ENCODE measurements at places on chromosomes 4 and X.

DNA sequence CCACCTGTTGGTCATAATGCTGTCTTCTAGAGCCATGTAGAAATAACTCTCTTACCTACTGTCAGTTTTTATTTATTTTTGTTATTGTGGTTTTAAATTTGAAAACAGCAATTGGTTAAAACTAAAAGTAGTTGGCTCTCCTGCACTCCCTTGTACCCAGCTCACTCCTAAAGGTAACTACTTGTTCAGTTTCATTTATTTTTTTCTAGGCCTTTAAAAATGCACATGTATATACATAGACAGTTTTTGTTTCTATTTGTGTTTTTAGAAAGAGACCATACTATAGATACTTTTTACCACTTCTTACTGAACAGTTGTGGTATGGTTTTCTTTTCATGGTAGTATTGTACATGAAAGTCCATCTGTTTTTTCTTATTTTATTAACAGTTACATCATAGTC is 16.8 kb downstream of the SMAD1 start:
- DNase-seq, result no peak

DNA sequence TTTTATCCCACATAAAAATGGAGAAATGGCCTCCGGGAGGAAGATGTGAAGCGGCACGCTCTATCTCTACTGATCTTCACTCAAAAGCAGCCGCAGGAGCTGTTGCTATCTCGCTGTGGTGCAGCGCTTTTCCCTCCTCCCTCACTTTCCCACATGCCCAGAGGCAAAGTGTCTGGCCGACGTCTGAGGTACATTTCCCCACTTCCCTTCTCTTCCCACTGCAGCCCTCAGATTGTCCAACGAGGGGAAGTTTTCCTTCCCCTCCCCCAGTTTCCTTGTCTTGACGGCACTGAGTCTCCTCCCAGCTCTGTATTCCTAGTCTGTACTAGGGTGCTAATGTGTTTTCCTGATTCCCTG is 660 bp upstream of the COL25A1 start:
- no peak for DNase-seq

DNA sequence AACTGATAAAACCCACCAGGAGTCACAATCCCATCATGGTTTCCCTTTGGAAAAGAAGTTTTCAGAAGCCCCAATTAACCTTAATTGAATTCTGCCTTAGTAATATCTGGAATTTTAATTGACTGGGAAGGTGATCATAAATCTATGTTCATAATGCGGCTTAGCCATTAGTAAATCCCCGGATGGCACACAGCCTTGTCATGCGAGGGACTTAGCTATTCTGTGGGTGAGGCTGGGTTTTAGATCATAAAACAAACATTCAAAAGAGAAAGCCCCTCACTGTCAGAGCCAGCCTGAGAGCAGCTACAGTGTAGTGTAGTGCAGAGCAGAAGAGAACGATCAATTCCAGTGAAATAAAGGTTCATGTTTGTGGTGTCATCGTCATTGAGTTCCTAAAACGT is 124.0 kb upstream of the NOCT start:
- DNase-seq, result no peak

DNA sequence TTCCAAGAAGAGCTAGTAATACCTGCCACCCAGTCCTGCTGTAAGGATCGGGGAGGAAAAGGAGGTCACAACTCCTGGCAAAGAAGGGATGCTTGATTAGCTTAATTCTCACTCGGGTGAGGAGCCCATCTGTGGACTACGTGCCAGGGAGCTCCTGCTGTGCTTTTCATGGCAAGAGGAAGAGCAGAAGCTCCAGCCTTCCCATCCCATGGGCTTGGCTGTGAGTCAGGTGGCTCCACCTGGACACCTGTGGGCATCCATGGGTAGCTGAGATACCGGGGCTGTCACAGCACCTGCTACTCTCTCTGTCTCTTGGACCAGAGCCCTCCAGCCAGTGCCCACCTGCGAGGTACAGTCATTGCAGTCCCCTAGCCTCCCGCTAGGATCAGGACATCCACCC is 18.0 kb downstream of the CLNK start:
- no peak for DNase-seq

DNA sequence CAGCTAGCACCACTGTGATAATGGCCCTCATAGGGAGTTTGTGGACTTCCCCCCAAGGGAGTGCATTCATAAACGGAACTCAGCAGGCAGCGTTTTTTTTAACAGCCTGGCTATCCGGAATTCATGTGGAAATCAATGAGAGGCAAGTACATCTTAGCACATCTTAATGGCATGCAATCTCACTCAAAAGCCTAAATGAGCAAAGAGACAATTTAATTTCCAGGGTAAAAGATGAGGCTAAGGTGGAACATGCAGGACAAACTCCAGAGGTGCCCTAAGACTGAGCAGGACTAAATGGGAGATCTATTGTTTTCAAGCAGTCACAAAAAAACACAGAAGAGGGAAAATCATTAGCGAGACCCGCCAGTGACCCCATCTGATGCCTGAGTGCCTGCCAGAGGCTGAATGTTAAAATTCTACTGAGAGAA is 243.5 kb upstream of the KCNIP4 start:
- no peak for DNase-seq

GRCh38 chrX:44980883-44981282 is 107.9 kb downstream of the KDM6A start:
- no peak for DNase-seq

DNA sequence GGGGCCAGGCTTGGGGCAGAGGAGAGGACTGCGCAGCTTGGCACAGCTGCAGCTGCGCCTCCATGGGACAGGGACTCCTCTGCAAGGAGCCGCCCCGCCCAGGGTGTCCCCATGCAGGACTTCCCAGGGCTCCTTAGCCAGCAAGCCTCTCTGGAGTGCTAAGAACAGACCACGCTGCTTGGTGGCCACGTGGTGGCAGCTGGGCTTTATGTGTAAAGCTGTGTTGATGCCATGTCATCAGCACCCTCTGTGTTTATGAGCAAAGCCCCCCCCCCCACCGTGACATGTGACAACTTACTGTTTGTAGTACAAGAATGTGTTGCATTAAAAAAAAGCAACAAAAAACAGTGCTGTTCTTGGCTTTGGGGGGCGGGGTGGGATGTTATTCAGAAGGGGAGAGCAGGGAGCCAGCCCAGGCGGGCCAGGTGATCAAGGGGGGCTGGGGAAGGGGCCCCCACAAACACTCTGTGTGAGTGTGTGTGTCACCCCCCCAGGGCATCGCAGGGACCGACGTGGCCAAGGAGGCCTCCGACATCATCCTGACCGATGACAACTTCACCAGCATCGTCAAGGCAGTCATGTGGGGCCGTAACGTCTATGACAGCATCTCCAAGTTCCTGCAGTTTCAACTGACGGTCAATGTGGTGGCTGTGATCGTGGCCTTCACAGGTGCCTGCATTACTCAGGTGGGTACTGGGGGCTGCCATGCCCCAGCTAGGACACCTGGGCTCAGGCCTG is 40.3 kb downstream of the ATP2B3 start:
- no peak for DNase-seq

DNA sequence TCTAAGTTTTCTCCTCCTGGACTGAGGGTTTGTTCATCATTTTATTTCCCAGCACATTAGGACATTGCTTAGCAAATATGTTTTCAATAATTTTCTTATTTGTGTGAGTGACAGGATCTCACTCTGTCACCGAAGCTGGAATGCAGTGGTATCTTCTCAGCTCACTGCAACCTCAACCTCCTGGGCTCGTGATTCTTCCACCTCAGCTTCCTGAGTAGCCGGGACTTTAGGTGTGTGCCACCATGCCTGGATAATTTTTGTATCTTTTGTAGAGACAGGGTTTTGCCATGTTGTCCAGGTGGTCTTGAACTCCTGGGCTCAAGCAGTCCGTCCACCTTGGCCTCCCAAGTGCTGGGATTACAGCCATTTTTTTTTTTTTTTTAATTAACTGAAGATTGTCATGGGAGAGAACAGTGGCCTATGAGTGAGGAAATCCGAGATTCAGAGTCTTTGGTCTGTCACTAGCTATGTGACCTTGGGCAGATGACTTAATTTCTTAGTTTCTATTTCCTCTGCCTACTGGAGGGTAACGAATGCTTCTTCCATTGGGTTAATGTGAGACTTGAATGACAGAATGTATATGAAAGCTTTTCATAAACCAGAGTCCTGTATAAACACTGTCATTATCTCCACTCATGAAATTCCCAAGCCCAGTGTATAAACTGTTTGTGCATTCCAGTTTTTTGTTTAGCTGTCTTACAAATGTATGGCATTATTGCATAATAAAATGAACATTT is 23.9 kb downstream of the MOB1B start:
- peak; percentile 46 for DNase-seq

DNA sequence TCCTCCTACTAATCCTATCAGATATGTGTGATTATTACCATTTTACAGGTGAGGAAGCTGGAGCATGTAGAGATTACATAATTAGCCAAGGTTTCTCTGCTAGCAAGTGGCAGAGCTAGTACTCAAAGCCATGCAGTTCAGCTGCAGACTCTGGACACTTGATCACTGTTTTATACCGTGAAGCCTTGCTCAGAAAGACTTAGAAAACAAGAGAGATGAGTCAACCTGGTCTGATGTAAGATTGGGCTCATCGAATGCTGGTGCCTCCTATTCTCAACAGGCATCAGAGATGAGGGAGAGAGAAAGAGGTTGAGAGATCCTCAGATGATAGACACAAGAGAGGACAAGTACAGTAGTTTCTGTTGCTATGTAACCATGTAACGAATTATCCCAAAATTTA is 19.0 kb upstream of the PDE5A start:
- DNase-seq, result no peak

GRCh38 chr4:8394806-8395205 is 45.7 kb downstream of the ACOX3 start:
- DNase-seq, result no peak

DNA sequence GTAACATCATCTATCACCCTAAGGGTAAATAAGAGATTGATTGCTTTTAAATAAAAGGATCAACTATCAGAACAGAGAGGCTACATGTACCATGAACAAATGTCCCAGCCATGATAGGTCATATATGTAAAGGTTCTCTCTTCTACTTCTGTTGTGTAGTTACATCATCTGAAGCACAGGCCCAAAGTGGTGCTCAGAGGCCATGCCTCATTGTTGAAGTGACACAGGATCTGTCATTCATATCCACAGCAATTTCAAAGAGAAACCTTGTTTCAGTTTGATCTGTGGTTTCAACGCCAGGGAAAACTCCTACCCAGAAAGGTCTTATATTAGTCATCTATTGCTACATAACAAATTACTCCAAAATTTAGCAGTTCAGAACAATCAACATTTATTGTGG is 269.2 kb upstream of the MAOA start:
- peak; percentile 15 for DNase-seq

DNA sequence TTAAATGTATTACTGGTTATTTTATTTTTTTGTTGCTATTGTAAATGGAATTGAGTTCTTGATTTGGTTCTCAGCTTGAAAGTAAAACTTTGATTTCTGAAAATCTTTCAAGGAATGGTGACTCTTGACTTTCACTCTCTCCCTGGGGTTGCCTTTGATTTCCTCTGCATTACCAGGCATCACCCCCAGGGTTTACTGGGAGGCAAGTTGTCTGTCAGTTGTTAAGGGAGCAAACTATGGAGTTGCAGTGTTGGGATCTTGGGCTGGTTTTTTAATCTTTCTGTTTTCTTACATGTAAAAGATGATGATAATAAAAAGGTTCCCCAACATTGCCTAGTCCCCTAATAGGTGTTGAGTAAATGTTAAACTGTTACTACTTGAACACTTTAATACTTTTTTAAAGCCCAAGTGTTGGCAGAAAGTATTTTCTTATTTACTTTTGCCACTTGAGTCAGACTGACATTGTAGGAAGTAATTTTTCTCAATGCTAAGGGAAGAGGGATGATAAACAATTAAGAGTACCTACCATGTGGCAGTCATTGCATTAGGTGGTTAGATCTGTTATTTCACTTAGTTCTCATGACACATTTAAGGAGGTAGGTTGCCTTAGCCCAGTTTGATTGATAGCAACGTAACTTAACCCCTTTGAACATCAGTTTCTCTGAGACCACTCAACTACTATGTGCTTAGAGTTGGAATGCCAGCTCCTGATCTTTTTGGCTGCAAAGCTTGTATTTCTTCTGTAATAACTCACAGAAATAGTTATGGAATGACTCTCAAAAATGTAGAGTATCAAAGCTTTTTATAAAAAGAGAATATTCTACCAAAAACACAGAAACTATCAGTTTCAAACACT is 67.1 kb downstream of the DCLK2 start:
- DNase-seq, result no peak

GRCh38 chr4:8523766-8524165 is 56.4 kb upstream of the GPR78 start:
- no peak for DNase-seq

GRCh38 chr4:121709766-121710405 is 13.1 kb upstream of the ANXA5 start:
- peak; percentile 74 for DNase-seq

All from activated CD4-positive, alpha-beta T cell treated with anti-CD3 and anti-CD28 coated beads, Interleukin-2, amount 50 U/mL, for 16 hours (primary cell).